Frontal cortex (tissue), 4 donors: ENCODE measurements at places on chromosomes 7 and 10. TPM values are rescaled to one million over a fixed set of nuclear protein-coding genes. Genes with fewer than 3 reads are reported as not detected.

DNA sequence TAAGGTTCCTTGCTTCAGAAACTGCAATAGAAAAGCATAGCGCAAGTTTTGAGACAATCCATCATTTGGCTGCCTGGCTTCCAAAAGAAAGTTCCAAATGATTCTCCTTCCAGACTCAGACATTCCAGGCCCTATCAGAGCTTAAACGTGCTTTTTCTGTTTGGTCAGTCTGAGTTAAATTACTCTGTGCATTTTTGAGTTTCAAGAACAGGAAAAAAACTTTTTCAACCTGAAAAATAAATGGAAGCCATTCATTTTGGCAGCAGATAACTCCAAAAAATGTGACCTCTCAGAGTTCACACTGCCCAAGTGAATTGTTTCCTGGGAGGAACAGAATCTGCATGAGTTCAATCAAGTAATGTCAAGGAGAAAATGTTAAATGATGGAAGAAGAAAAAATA, 354.2 kb downstream of the CXCL12 start:
- no peak for DNase-seq

- no peak for DNase-seq
Observed at GRCh38 chr10:111199587-111199986, 122.8 kb downstream of the ADRA2A start.

MMD2 gene
- 2.4 TPM for total RNA-seq

GHRHR gene
- total RNA-seq, result not detected

GRCh38 chr10:110739811-110740271, 95.7 kb downstream of the RBM20 start:
- DNase-seq, result no peak

PKD2L1 gene
- total RNA-seq, result not detected

DNA sequence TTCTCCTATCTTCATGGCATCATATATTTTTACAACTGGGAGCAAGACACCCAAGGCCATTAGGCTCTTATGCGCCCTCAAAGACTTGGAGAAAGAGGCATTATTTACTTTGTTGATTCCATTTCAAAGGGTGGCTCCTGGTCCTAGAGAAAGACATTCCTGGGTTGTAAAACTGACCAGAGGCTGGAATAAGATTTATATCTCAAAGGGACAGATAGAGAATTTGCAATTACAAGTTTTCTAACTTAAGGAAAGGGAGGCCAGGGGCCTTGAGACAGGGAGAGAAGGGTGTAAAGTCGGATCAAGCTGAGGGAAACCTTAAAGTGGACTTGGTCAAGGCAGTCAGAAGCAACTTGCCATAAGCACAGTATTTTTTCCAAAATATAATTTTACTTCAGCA, 1086.0 kb downstream of the SORCS3 start:
- no peak for DNase-seq

- no peak for DNase-seq
Observed at GRCh38 chr10:72006026-72006425, 41.8 kb downstream of the CHST3 start.

GRCh38 chr10:74234569-74234968, 83.5 kb downstream of the ADK start:
- DNase-seq, result no peak

- no peak for DNase-seq
Observed at GRCh38 chr10:91700788-91701444, 68.0 kb upstream of the PPP1R3C start.
